NCI-H510A treated with DMSO at 0.1 percent for 48 hours (cell line): ENCODE measurements at places on chromosomes 7 and 10.

GRCh38 chr10:92644921-92645320 lies 44.8 kb upstream of the HHEX start:
- no peak for DNase-seq

- no peak for DNase-seq
Observed at GRCh38 chr7:101537935-101538595, 91.0 kb downstream of the MYL10 start.

DNA sequence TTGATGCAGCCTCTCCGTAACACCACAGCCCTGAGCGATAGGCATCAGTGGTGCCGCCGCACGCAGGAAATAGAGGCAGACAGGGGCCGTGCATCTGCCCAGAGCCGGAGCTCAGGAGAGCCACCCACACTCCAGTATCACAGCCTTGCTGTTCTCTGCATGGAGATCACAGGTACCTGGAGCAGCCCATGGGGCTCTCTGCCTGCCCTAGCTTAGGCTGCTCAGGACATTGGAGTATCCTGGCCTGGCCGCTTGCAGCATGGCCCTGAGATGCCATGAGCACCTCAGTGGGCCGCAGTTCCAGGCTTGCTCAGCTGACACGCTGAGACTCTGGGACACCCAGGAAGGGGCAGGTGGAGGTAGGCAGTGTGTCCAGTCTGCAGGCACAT lies 47.0 kb downstream of the ELFN1 start:
- no peak for DNase-seq

DNA sequence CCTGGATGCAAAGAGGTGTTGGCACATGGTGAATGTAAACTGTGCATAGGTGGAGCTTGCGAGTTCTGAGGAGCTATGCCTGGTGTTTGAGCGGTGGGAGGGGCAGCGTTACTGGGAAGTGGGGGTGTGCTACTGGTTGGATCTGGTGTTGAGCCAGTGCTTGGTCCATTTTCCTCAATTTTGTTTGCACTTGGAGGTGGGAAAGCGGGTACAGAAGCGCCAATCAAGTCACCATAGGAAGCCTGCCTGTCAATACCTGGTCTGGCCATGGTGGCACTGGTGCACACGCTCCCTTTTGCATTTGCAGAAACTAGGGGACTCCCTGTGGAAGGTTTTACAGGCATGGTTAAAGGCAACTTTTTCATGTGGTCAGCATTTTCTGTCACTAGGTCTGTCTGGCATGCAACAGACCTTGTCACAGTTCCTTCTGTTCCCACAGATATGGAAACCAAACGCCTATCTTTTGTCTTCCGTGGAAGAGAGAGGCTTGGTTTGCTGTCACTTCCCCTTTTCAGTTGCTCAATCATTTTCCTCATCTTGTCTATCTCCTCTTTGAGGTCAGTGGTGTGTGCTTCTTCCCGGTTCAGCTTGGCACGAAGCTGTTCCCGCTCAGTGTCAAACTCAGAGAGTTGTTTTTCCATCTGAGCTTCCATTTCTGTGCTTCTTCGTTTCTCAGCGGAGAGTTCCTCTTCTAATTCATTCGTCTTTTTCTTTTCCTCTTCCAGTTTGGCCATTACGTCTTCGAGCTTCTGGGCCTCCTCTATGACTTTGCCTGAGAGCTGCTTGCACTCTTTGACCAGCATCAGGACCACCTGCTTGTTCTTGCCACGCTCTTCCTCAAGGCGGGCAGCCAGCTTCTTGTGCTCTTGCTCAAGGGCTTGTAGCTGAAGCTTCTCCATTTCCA lies 81.1 kb downstream of the CTTNBP2 start:
- no peak for DNase-seq
